Mucosa of gallbladder (tissue), 1 donor: ENCODE measurements at places on chromosomes 3 and 15.

DNA sequence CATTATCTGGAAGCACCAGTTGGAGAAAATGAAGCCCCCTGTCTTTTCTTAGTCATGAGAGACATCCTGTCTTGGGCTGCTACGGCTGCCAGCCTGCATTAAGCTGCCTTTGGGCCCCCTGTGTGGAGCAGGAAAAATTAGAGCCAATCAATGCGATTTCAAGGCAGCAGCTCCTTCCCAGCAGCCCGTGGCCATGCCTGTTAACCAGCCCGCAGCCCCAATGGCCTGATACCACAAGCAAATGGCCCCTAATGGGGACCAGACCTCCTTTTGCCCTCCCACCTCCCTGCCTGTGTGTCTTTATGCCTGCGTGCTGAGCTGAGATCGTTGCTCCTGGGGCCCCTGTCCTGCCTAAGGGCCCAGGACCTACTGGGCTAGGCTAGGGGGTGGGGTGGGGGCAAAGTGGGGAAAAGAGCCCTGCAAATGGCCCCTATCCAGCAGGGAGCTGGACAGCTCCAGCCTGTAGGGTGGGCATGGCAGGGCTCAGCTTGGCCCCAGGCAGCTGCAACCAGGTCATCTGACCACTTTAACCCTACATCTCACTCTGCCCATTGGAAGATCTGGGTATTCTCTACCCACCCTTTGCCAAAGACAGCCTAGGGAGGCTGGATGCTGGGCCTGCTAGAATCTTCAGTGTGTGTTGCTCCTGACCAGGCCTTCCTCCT lies 53.8 kb upstream of the MRPS22 start:
- DNase-seq: no peak

DNA sequence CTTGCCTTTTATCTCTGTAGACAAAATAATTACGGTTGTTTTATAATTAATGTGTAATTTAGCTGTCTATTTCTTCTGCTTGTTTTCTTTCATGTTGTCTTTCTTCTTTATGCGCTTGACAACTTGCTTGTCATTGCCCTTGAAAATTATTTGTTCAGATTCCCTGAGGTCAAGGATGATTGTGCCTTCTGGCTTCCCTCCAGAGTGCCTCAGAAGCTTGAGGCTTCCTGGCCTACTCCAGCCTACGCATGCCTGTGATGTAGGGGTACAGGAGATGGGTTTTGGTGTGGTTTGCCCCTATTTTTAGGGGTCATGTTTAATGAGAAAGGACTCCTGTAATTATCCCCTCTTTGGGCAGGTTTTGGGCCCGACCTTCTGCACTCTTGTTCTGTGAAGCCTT lies 231.5 kb downstream of the SV2B start:
- DNase-seq: no peak

DNA sequence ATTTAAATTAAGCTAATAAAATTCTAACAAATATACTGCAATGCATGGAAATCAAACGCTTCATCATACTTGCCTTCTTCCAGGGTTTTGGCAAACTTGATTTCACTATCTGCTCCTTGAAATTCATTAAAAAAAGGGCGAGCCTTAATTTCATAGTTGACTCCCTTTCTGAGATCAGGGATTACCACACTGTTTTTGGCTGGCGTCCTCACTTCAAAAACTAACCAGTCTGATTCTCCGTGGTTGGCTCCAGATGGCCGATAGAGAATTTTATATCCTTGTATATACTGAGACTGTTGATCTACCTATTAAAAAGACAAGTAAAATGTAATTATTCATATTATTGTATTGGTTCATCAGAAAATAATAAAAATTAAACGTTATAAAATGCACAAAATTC lies 1106.8 kb downstream of the ROBO1 start:
- no peak for DNase-seq

DNA sequence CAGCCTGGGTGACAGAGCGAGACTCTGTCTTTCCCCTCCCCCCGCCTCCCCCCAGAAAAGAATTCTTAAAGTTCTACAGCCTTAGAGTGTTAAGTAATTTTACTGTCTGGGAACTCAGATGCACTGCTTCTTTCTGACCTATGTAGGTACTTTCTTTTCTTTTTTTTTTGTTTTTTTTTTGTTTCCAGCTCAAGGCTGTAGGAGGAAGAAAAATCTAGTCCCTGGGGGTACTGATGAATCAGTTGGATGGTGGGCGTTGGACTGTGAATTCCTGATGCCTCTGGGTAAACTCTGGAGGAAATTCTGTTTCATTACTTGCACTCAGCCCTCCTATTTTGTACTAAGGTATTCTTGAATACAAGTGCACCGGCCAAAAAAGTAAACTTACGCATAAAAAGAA lies 10.8 kb downstream of the GHRL start:
- no peak for DNase-seq

- peak; percentile 27 for DNase-seq
Observed at GRCh38 chr3:112038863-112039262, 4.3 kb downstream of the TMPRSS7 start.

- DNase-seq: no peak
Observed at GRCh38 chr15:90750186-90750585, 33.0 kb downstream of the BLM start.

DNA sequence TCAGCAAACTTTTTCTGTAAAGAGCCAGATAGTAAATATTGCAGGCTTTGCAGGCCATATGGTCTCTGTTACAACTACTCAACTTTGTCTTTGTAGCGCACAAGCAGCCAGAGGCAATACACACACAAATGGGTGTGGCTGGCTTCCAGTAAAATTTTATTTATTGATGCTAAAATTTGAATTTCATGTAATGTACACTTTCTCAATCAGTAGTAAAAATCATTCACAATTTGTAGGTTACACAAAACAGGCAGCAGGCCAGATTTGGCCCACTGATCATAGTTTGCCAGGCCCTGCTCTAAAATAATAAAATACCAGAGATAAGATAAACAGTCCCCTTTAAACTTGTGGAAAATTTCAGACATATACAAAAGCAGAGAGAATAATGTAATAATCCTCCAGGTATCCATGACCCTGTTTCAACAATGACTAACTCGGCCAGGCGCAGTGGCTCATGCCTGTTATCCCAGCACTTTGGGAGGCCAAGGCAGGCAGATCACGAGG lies 330.3 kb downstream of the SHQ1 start:
- no peak for DNase-seq
